NCI-H2081 (cell line): ENCODE measurements at places on chromosomes 11 and 22.

GRCh38 chr11:73451896-73452295 lies 75.7 kb downstream of the RELT start:
- no peak for DNase-seq

- peak; percentile 96 for DNase-seq
Measured at GRCh38 chr22:19974268-19974861, 32.7 kb upstream of the TXNRD2 start.

DNA sequence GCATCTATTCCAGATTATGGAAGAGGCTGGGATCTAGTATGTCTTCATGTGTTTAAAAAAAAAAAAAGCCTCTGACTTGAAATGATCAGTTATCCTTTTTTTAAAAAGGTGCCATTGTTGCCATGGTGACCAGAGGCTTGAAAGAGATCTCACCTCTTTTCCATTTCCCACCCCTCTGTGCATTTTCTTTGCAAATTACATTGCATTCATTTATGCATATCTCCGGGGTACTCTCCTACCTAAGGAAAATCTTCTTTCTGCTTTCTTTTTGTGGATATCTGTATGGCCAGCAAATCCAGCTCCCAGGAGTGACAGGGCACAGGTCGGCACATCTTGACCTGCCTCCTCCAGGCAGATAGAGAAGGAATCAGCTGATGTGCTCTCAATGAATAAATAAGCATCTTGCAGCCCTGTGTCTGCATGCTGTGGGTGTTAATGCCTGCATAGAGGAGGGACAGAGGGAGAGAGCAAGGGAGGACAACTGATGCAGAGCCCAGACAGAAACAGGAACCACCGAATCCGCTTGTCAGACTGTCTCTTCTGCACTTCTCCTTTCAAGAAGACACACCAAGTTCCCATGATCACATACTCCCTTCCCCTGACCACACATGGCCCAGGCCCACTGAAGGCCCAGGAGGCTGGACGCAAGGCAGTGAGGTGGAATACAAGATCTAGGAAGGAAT lies 50.9 kb downstream of the CWC15 start:
- DNase-seq, result no peak

GRCh38 chr11:62604460-62605120 lies 2.9 kb upstream of the MTA2 start:
- no peak for DNase-seq
